AG09319 (cell line): ENCODE measurements at places on chromosomes 3 and 15.

- DNase-seq, result peak; percentile 54
Observed at GRCh38 chr15:56491110-56491722, 26.3 kb upstream of the MNS1 start.

- DNase-seq, result no peak
Observed at GRCh38 chr3:52245322-52246263, at the start of gene PPM1M. TSS of gene PPM1M (plus strand) at chr3:52245759. CDS start at chr3:52245825, 66 bp downstream.

- no peak for DNase-seq
Observed at GRCh38 chr3:141308588-141309218, 59.6 kb upstream of the ZBTB38 start.

DNA sequence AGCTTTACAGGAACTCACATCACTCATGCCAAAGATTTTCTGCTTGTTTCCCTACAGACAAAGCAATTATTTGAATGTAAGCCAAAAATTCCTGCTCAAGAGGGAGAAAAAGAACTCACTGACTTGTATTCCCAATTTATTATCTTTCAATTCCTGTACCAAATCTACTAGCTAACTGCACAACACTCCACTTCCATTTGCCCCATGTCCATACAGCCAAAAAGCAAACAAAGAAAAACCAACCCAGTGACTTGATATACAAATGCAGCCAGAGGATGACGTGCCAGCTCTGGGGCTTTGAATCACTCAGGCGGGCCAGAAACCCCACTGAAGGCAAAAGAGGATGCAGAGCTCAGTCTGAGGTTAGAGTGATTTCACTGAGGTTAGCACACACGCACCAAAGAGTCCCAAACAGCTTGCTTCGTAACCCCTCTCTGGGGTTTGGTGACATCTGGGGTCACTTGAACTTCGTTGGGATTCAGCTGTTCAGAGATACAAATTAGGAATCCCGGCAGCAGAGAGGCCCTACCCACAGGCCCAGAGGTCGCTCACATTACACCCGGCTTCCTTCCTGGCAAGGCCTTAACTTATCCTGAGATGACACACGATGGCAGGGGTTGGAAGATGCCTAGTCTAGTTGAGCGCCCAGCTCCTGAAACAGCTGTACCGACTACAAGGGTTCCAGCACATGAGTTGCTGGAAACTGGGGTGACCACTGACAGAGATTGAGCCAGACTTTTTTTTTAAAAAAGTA, 1.6 kb downstream of the RFTN1 start:
- peak; percentile 57 for DNase-seq

DNA sequence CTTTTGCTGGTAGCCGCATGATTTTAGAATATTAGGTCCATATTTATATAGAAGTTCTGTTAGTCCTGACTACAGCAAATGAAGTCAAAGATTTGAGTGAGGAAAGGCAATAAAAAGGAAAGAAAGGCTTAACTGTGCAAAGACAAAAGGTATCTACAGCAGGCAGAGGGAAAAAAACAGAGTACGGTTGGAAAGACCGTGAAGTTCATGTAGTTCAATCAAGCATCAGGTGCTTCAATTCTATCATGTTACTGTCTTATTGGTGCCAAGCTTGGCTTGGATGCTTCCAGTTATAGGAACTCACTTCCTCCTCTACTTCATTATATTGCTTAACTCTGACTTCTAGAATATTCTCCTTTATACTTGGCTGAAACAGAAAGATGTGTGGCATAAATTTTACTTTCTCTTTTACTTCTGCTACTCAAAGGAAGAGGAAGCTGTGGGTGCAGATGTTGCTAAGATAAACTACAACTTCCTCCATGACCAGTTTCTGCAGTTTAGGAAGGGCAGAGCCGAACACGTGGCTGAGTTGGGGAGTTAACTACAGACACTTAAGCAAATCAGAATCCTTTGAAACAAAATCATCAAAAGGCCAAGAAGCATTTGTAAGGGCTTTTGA, 72.6 kb upstream of the ZBED2 start:
- no peak for DNase-seq

- no peak for DNase-seq
Observed at GRCh38 chr15:89322822-89323221, 11.8 kb downstream of the POLG start.

DNA sequence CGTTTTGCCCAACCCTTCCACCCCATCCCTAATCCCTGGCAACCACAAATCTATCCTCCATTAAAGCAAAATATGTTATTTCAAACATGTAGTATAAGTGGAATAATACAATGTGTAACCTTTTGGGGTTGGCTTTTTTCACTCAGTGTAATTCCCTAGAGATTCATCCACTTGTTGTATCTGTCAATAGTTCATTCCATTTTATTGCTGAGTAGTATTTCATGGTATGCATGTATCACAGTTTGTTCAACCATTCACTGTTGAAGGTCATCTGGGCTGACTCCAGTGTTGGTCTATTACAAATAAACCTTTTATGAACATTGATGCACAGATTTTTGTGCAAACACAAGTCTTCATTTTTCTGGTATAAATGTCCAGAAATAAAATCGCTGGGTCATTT, 38.8 kb downstream of the BSN start:
- no peak for DNase-seq

GRCh38 chr3:54830658-54831057, 97.2 kb downstream of the LRTM1 start:
- no peak for DNase-seq

DNA sequence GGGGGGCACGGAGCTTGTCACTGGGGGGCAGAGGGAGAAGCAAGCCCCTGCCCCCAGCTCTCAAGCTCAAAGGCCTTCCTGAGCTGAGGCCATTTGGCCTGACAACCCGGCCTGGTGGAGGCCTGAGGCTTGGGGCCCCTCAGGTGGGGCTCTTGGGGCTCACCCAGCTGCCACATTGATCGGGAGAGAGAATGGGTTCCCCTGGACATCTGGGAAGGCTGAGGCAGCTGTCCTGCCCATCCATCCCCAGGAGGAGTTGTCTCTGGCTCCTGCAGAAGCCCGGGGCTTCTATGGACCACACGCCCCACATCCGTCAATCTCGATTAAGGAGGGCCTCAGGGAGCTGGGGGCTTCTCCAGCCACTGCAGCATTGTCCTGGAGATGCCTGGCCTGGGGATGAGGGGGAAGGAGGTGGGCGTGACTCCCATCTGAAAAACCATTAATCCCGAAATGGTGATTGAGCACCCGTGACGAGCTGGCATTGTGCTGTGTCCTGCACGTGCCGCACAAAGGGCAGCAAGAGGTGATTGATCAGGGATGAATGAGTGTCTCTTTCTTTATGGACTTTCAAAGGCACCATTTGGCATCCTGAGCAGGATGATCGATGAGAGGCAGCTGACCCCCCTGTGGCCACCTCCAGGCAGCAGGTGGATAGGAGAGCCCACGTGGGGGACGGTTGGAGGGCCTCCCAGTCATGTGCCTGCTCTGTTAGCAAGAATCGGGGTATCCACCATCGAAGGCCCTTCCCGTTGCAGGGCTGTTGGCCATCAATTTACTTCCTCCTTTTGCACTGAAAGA, 17.2 kb upstream of the CRABP1 start:
- DNase-seq, result no peak

- DNase-seq, result no peak
Observed at GRCh38 chr15:88454236-88454635, 13.0 kb downstream of the MRPL46 start.

- DNase-seq, result peak; percentile 70
Observed at GRCh38 chr15:99703603-99704443, 29.4 kb downstream of the LYSMD4 start.

DNA sequence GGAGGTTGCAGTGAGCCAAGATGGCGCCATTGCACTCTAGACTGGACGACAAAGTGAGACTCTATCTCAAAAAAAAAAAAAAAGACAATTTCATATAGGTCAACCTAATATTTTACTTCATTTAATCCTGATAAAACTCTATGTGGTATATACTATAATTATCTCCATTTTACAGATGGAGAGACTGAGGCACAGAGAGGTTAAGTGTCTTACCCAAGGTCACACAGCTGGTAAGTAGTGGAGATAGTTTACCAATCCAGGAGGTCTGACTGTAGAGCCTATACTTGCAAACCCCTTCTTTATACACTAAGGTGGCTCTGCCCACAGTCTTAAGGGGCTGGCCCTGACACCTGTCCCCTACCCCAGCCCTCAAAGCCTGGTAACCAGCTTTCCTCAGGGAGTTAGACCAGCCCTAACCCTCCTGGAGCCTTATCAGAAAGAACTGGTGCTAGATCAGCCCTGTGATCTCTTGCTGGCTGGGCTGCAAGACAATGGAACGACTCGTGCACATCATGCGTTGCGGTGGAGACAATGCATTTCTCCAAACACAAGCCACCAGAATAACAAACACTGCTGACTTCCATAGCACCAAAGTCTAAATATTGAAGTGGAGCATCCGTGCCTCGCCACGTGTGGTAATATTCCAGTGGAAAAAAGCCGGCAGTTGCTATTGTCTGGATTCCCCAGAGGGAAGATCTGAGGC, 60.0 kb upstream of the SMAD3 start:
- no peak for DNase-seq

GRCh38 chr3:188177721-188178120, 23.8 kb downstream of the LPP start:
- no peak for DNase-seq

GRCh38 chr3:137770835-137771399, 6.8 kb downstream of the SOX14 start:
- DNase-seq, result no peak
